ENCODE measurements at places on chromosomes 12 and 14.

DNA sequence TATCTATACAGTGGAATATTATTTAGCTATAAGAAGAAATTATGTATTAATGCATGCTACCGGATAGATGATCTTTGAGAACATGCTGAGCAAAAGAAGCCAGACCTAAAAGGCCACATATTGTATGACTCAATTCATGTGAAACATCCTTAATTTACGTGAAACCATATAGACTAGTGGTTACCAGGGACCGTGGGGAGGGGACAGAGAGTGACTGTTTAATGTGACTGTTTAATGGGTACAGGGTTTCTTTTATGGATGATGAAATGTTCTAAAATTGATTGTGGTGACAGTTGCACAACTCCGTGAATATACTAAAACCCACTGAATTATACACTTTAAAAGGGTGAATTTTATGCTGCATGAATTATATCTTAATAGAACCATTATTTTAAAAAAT, 8.5 kb upstream of the BCL7A start:
- DNase-seq: no peak

DNA sequence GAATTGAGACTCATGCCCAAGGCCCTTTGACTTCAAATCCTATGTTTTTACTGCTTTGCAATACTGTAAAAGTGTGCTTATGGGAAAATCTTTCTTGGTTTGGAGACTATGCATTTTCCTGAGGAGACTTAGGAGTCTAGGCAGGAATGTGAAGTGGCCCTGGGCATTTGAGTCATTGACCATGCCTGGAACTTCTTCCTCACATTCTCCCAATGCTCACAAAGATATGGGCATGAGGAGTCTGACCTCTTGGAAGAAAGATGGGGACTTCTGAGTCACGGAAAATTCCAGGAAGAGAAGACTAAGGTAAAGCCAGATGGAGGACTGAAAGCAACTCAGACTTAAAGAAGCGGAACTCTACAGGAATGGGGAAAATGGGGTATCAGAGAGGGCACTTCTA, 38.2 kb upstream of the ZNF641 start:
- DNase-seq: no peak

GRCh38 chr12:47397664-47398281, 308.1 kb downstream of the RPAP3 start:
- no peak for DNase-seq

- DNase-seq: no peak
Measured at GRCh38 chr12:82832096-82832495, 145.4 kb downstream of the TMTC2 start.

GRCh38 chr12:129001-129400, 62.4 kb downstream of the IQSEC3 start:
- DNase-seq: no peak

DNA sequence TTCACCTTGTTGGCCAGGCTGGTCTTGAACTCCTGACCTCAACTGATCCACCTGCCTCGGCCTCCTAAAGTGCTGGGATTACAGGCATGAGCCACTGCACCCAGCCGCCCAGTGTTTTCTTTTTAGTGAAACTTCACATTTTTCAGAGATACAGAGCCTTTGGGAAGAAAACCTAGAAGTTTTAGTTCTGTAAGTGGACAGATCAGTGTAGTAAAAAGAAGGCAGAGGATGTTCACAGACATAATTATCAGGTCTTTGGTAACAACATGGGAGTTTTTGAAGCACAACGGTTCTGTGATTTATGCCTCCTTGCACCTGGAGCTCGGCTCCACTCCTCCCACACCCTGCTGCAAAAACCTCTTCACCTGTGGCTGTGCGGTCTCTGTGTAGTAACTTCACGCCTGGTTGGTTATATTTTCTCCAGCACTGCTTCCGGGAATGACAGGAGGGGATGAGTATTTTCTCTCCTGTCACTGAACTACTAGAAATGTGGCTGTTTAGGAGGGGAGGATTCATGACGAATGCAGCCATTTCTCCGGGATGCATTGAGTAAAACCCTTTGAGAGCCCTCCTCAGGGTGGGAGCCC, 67.0 kb downstream of the ARF6 start:
- no peak for DNase-seq

- no peak for DNase-seq
Measured at GRCh38 chr12:29889737-29890136, 106.0 kb upstream of the TMTC1 start.

- DNase-seq: no peak
Measured at GRCh38 chr12:79555028-79555925, 135.5 kb downstream of the PAWR start.

DNA sequence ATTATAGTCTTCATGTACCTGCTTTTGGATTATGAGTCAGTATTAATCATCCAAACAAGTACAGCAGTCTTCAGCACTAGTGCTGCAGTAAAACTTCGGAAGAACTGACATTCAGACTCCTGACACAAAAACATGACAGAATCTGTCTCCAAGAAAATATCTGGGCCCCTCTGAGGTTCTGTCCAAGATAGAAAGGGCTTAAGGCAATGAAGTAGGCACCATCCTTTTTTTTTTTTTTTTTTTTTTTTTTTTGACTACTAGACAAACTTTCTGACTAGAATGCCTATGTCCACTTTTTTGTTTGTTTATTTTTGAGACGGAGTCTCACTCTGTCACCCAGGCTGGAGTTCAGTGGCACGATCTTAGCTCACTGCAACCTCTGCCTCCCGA, 112.5 kb downstream of the MED13L start:
- no peak for DNase-seq

- DNase-seq: no peak
Measured at GRCh38 chr12:5407034-5407856, 24.7 kb upstream of the NTF3 start.

GRCh38 chr12:100555722-100556121, 17.8 kb upstream of the GAS2L3 start:
- no peak for DNase-seq

DNA sequence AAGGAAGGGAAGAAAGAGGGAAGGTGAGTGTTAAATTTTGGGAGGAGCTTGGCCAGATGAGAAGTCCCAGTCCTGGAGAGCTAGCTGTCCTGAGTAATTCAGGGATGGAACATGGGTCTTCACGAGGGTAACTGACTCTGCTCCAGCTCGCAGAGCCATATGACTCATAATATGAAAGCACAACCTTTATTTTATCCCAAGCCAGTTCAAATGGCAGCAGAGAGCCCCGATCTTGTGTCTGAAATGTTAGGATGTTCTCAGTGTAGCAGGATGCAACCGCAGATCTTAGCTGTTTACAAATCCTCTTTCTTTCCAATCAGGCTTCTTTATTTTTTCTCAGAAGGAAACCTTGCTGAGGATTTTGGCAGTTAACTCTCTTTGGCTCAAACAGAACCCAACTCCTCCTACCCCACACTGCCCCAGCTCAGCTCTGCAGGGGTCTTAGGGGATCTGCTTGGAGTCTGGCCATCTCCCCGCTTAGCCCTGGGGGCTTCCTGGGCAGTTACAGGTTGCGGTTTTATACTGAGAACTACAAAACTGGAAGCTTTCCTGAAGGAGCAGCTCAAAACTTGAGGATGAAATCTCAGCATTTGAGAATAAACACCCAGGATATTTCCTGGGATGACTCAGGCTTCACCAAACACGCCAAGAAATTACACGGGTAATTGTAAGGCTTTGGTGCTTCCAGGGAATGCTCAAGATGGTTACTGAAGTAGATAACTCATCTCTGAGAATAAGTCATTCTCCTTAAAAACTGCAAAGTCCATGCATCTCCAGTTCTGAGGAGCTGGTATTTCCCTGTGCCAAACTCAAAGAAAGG, 92.5 kb downstream of the VCPKMT start:
- no peak for DNase-seq

- no peak for DNase-seq
Measured at GRCh38 chr12:7629465-7629864, 36.2 kb downstream of the APOBEC1 start.

GRCh38 chr14:65922142-65922541, 509.6 kb downstream of the FUT8 start:
- no peak for DNase-seq

- DNase-seq: no peak
Measured at GRCh38 chr14:31921721-31922120, 155.4 kb upstream of the ARHGAP5 start.

GRCh38 chr14:29339494-29340172, 573.0 kb downstream of the FOXG1 start:
- no peak for DNase-seq

DNA sequence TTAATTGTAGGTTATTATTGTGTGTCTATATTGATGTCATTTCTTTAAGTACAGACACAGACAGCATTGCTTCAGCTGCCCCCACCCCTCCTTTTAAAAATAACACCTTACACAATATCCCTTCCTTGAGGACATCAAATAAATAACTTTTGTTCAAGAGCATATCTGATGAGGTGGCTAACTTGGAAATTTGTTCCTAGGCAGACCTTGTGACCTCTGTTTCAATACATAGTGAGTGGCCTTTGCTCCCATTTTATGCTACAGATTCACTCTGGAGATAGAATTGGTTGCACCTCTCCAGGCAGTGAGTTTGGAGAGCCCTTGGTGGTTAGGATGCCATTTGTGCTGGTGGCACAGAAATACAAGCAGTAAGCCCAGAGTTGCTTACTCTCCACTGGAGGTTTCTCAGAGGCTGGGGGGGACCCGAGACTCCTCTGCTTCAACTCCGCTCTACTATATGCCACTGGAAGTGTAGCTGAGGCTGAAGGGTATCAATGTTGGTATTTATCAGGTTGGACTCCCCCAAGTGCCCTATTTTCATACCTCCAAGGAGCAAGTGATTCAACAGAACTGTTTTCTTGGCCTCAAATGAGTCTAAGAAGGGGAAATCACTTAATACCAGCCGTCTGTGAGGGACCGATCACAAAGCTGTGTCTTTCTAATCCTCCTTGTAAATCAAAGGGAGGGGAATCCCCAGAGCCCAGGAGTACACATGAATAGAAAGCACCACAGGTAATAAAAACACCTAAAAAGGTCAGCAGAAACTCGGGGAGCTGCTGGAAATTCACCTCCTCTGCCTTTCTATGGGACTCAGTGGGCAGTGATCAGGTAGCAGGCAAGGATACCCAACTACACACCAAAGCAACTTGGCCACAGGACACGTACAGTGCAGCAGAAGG, 463.1 kb downstream of the RAD51B start:
- no peak for DNase-seq

GRCh38 chr14:96915478-96915877, 118.3 kb downstream of the VRK1 start:
- DNase-seq: no peak

- no peak for DNase-seq
Measured at GRCh38 chr12:56574210-56574609, 52.6 kb downstream of the RBMS2 start.

Data from stimulated activated CD8-positive, alpha-beta memory T cell treated with anti-CD3 and anti-CD28 coated beads, Interleukin-12 subunit alpha, Interleukin-12 subunit beta, amount 100 ng/mL, for 4 hours (primary cell).